Inflammatory macrophage treated with lipopolysaccharide for 1 hour (primary cell): ENCODE measurements at places on chromosomes 11 and 22.
A peak's percentile ranks its signal among the peaks of the same experiment; 100 is the strongest.

DNA sequence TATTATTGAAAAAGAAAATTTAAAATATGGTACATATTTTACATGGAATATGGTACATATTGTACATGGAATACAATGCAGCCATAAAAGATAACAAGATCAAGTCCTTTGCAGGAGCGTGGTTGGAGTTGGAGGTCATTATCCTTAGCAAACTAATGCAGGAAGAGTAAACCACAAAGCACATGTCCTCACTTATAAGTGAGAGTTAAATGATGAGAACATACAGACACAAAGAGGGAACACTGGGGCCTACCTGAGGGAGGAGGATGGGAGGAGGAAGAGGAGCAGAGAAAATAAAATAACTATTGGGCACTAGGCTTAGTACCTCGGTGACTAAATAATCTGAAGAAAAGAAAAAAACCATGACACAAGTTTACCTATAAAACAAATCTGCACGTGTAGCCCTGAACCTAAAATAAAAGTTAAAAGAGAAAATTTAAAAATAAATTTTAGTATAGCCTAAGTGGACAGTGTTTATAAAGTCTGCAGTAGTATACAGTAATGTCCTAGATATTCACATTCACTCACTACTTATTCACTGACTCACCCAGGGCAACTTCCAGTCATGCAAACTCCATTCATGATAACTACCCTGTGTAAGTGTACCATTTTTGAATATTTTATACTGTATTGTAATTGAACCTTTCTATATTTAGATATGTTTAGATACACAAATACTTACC is 204.4 kb downstream of the FAM76B start:
- DNase-seq = no peak

DNA sequence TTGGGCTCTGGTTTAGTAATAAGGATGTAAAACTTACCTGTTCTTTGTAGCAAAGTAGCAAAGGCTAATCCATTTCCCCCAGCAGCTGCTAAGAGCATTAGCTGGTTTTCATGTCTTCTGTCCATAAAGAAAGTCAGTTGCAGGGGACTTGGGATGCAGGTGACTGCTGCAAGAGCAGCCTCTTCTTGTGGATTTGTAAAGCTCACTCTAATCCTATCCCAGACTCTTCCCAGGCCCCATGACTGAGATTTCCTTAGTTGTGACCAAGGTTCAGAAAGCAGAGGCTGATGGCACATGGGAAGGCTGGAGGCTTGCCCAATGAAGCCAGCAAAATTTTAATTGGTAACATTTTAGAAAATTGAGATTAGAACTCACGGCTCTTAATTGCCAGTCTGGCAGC is 94.4 kb upstream of the HORMAD2 start:
- no peak for DNase-seq

DNA sequence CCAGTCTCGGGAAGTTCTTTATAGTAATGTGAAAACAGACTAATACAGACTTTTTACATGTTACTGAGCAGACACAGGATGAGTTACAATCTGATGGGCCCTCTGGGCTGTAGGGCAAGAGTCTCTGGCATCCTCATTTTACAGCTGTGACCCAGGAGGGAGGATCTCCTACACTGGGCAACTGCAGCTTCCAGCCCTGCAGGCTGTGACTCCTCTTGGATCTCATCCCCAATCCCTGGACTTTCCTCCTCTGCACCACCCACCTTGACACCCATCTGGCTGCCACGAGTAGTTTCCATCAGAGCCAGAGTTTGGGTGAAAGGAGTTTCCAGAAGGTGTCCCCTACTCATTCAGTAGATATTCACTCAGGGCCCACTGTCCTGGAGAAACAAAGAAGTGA is 48.9 kb upstream of the MYEOV start:
- no peak for DNase-seq

- DNase-seq = no peak
These were observed 650 bp downstream of the GUCY1A2 start for GRCh38 chr11:107017433-107018218.

- DNase-seq = peak; percentile 51
These were observed 12.7 kb upstream of the SNX32 start for GRCh38 chr11:65821107-65821506.

- DNase-seq = no peak
These were observed 16.4 kb downstream of the PRR5 start for GRCh38 chr22:44718418-44718817.

DNA sequence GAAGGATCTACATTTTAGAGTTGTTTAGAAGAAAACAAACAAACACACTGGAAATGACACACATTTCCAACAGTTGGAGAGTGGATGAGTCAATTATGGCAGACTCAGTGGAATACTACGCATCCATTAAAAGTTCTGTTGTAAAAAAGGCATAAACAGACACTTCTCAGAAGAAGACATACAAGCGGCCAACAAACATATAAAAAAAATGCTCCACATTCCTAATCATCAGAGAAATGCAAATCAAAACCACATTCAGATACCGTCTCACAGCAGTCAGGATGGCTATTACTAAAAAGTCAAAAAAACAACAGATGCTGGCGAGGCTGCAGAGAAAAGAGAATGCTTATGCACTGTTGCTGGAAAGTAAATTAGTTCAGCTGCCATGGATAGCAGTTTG is 298.2 kb downstream of the DDX10 start:
- no peak for DNase-seq

DNA sequence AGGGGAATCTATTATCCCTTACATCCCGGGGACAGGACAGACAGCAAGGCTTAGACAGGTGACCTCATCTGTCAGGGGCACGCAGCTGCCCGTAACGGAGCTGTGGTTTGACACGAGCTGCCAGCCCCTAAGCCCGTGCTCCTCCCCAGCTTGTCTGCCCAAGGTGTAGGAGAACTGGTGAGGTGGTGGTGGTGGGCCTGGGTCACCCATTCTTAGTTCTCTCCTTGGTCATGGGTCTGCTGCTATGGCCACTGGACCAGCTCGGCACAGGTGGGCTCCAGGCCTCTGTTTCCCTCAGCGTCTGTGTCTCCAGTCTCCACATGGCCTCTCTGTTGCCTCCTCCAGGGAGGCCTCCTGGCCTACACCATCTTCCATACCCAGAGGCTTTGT is 5.4 kb downstream of the PARVG start:
- DNase-seq = no peak

DNA sequence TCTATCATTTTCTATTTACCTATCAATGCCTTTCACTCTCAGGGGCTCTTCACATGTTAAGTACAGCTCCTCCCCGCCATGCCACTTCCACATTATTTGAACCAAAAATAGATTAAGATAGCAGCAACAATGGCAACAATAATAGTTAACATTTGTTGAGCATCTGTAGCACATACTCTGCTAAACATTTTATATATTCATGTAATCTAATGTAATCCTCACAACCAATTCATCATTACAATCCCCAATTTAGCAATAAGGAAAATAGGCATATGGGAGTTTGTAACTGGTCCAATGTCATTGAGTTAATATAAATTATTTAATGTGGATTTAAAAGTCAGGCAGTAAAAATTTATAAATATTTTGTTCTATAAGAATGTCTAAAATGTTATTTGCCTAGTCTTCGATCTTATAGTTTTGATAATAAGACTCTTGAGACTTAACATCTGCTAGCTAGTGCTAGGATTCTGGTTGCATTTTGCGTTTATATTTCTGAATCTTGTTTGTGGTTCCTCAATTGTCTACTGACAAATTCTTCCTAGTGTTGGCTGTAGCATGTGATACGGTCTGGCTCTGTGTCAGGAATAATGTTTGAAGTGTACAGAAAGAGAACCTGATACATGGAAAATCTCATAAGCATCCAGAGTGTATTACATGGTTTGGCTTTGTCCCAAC is 621.5 kb upstream of the LUZP2 start:
- no peak for DNase-seq

- no peak for DNase-seq
These were observed 382.2 kb upstream of the ANO5 start for GRCh38 chr11:21810650-21811049.

- DNase-seq = peak; percentile 19
These were observed 889 bp upstream of the DMC1 start for GRCh38 chr22:38570779-38571364.

GRCh38 chr11:57793351-57794115 is 31.9 kb downstream of the CTNND1 start:
- peak; percentile 29 for DNase-seq

GRCh38 chr11:106281455-106282173 is 204.2 kb downstream of the AASDHPPT start:
- DNase-seq = no peak

DNA sequence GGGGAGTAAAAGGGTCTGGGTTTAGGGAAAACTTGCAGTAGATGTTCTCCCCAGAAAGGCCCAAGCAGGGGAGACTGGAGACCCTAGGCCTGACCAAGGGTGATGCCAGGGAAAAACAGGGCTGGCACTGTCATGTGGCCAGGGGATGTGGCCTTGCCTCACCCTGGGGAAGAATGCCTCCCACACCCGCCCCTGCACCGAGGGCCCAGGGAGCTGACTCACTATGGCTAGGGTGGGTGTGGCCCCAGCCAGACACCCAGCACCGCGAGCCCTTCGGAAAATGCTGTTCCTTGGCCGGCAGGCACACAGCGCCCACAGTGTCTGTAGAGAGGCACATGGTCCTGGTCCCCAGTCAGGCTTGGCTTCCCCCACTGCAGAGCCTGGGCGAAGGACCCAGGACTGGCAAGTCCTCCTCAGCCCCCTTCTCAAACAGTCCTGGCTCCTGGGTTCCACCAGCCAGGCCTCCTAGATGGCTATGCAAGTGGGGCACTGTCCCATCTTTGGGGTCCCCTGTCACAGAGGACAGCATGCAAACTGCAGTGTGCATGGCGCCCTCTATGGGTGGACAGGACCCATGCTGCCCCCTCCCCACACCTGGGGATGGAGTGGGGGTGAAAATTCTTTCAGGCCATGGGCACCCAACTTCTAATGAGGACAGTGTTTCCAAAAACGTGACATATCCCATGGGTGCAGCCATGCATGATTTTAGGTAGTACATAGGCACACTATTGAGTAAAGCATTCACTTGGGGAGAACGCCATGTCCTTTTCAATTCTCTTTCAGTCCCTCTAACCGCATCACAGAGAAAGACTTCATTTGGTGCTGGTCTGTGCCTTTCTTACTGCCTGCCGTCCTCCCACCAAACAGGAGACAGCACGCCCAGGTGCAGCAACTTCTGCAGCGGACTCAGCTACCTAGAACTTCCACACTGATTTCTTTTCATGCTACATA is 15.2 kb downstream of the TMPRSS5 start:
- peak; percentile 94 for DNase-seq

DNA sequence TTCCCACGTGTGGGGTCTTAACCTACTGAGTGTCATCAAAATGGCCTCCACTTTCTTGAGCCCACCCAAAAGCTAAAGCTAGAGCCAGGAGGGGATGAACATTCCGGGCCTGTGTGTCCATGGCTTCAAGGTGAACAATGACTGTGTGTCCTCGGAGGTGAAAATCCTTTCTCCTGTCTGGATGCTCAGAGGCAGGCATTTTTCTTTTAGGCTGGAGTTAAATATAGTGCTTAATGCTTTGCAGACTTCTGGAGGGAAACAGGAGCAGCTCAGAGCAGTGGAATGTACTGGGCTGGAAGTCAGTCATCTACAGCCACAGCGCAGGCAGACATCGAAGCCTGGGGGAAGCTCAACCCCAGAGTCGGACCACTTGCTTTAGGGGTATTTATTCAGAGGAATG is 68.6 kb upstream of the TMEM45B start:
- DNase-seq = no peak

DNA sequence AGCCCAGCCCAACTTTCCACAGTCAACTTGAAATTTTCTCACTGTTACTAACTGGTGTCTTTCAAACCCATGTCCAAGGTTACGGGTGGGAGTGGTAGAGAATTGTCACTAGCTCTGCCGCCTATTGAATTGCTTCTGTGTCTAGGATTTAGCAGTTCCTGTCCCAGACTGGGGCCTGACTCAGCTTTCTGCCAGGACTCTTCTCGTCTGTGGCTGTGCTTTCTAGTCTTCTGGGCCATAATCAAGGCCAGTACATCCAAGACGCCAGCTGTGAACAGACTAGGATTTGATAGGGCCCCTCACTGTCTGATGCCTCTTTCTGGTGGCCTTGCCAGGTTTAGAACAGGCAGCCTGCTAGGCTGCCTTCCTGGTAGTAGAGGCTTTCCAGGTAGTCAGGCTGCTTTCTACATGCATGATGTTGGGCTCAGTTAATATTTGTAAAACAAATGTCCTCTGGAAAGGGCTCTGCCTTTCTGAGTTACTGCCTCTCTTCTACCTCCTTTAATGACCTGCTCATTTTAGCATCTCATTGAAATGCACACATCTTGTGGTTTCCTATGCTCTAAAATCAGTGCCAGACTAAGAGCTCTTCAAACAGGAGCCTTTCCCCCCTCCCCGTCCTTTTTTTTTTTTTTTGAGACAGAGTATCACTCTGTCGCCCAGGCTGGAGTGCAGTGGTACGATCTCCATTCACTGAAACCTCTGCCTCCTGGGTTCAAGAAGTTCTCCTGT is 13.1 kb upstream of the HIKESHI start:
- no peak for DNase-seq

DNA sequence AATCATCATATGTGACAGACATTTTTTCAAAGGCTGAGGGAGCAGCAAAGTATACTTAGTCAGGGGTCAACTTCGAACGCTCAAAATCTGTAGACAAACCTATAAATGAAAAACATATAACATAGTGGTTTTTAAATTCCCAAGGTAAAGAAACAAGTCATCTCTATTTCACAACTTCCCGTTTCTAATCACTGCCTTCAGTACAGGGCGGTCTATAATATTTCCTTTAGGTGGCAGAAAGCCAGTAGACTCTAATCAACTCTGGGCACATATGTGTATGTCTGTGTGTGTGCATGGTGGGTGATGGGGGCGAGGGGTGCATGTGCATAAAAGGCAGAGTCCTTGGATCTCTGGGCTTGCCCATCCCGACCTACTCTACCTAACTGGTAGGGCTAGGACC is 55.0 kb upstream of the ARFGAP3 start:
- DNase-seq = peak; percentile 53

GRCh38 chr11:10731064-10731680 is 19.9 kb upstream of the CTR9 start:
- no peak for DNase-seq

GRCh38 chr11:44753961-44754645 is 27.3 kb downstream of the TSPAN18 start:
- DNase-seq = no peak

GRCh38 chr22:46634011-46634699 is 14.0 kb downstream of the GRAMD4 start:
- no peak for DNase-seq

GRCh38 chr11:31487848-31488247 is 21.6 kb downstream of the IMMP1L start:
- peak; percentile 15 for DNase-seq

GRCh38 chr11:128697645-128698174 is 3.8 kb downstream of the FLI1 start:
- DNase-seq = no peak

GRCh38 chr11:8813658-8814057 is 97.3 kb upstream of the AKIP1 start:
- peak; percentile 66 for DNase-seq
